ENCODE measurements at places on chromosomes 2 and 18. TPM values are rescaled to one million over a fixed set of nuclear protein-coding genes. Genes with fewer than 3 reads are reported as not detected.

DNA sequence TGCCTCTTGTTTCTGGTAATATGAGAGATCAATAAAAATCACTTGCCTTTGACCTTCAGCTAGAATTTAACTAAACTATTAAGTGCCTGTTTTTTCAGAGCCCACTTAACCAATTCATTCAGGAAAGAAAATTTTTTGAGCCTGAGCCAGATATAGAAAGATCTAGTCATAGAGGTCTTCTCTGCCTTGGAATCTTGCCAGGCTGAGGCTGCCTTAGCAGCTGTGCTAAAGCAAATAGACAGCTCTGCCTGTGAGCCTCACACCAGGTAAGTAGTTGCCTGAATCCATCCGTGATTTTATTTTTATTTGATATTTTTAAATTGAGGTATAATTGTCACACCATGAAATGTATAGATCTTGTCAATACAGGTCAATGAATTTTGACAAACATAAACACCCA lies 27.4 kb downstream of the EVX2 start:
- H3K27ac ChIP-seq = no peak overlapping the region
- no peak overlapping the region for H3K4me3 ChIP-seq
- no peaks in the 10 kb centered on the region for H3K36me3 ChIP-seq
- no peak for DNase-seq
- no peaks in the 10 kb centered on the region for H3K27me3 ChIP-seq

TUBA3E gene
- total RNA-seq = not detected

DNA sequence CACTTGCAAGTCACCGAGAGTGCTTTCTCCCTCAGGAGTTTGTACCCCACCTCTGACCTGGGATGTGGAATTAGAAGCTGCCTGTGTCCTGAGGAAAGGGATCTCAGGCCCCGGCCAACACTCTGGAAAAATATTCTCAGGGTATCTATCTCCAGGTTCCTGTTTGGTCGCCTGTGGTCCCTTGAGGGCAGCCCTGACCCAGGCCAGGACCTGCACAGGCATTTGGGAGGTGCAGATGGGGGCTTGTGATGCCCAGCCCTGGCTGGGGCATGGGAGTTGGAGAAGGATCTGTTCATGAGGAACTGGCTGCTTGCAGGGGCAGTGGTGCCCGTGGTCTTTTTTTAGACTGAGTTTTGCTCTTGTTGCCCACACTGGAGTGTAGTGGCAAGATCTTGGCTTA lies 46.3 kb downstream of the MYCN start:
- H3K27me3 ChIP-seq = no peaks in the 10 kb centered on the region
- H3K36me3 ChIP-seq = no peaks in the 10 kb centered on the region
- H3K4me1 ChIP-seq = no peaks in the 10 kb centered on the region
- no peak for DNase-seq

- no peaks in the 10 kb centered on the region for H3K27me3 ChIP-seq
- no peak overlapping the region for H3K4me3 ChIP-seq
- peaks cover 36% of the 10 kb centered on the region for H3K4me1 ChIP-seq
- DNase-seq = no peak
These were observed 60.1 kb downstream of the LIMS1 start for GRCh38 chr2:108594132-108594981.

DNA sequence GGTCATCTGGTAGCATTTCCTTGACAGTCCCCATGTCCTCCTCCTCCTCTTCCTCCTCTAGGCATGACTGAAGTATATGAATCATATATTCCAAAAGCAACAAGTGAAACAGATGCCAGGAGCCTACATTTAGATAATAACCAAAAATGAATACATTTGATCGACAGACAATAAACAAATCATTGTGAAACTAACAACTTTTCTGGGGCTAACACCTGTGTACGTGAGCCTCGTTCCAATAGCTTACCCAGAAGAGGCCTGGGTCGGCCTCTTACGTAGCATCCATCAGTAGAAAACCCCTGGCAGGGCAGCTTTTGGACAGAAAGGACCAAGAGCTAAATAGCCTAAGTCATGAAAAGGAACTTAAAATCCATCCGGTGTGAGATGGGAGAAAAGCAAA lies 15.3 kb upstream of the CREG2 start:
- H3K36me3 ChIP-seq = no peaks in the 10 kb centered on the region
- DNase-seq = no peak
- no peak overlapping the region for H3K27ac ChIP-seq
- no peaks in the 10 kb centered on the region for H3K4me1 ChIP-seq
- H3K4me3 ChIP-seq = no peak overlapping the region
- no peaks in the 10 kb centered on the region for H3K27me3 ChIP-seq

DNA sequence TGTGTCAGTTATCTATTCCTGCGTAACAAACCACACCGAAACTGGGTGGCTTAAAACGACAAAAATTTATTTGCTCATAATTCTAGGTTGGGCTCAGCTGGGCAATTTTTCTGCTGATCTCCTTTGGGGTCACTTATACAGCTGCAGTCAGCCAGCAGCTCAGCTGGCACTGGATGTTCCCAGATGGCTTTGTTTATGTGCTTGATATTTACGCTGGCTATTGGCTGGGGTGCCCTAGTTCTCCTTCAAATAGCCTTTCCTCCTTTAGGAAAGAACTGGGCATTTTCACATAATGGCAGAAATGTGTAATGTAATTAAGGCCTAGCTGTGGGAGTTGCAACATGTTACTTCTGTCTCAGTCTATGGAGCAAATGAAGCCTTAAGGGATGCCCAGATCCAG lies 142.2 kb downstream of the B3GNT2 start:
- no peak for DNase-seq
- no peak overlapping the region for H3K27ac ChIP-seq
- no peak overlapping the region for H3K4me3 ChIP-seq
- no peaks in the 10 kb centered on the region for H3K27me3 ChIP-seq

RMND5A gene
- 17.7 TPM for total RNA-seq

- H3K36me3 ChIP-seq = no peaks in the 10 kb centered on the region
- no peak overlapping the region for H3K4me3 ChIP-seq
- H3K27ac ChIP-seq = no peak overlapping the region
These were observed 195.1 kb downstream of the RTP5 start for GRCh38 chr2:242064364-242065250.

DNA sequence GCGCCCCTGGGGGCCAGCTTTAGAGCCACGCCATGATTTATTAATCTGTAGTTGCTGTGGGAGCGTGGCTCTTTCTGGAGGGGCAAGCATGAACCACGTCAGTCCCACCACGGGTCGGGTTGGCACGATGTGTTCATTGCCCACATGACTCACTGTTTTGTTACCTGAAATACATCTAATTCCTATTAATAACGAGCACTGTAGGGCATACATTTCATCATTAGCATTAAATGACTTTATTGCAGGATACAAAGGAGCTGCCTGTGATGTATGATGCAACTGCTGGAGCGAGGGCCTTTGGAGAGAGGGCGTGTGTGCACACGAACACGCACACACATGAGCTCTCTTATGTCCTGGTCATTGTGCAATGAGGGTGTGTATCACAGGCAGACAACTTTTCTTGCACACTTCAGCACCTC lies 127.0 kb downstream of the INHBB start:
- H3K27ac ChIP-seq = peak overlapping the region; percentile 85
- no peak for DNase-seq
- no peaks in the 10 kb centered on the region for H3K36me3 ChIP-seq
- no peak overlapping the region for H3K4me3 ChIP-seq
- H3K27me3 ChIP-seq = no peaks in the 10 kb centered on the region
- peaks cover 42% of the 10 kb centered on the region for H3K4me1 ChIP-seq

MAP3K19 gene
- not detected for total RNA-seq

All from ascending aorta (tissue), 2 donors.